CD8-positive, alpha-beta memory T cell (primary cell): ENCODE measurements at places on chromosomes 5 and 9. TPM values are rescaled to one million over a fixed set of nuclear protein-coding genes. Genes with fewer than 3 reads are reported as not detected.

DNA sequence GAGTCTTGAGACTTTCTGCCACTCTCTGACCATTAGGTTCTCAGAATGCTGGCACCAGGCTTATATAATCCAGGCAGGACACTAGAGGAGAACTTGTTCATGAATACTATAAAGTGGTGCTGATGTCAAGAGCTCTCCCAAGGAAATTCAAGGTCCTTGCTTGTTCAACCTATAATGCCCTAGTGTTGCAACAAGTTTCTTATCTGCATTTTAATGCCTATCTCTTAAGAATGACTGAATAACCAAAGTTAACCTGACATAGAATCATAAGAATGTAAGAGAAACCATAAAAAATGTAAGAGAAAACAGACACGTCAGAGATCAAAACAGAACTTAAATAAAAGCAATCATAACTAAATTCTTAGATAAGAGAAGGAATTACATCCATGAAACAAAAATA is 640.8 kb upstream of the SGCD start:
- no peak for DNase-seq

DNA sequence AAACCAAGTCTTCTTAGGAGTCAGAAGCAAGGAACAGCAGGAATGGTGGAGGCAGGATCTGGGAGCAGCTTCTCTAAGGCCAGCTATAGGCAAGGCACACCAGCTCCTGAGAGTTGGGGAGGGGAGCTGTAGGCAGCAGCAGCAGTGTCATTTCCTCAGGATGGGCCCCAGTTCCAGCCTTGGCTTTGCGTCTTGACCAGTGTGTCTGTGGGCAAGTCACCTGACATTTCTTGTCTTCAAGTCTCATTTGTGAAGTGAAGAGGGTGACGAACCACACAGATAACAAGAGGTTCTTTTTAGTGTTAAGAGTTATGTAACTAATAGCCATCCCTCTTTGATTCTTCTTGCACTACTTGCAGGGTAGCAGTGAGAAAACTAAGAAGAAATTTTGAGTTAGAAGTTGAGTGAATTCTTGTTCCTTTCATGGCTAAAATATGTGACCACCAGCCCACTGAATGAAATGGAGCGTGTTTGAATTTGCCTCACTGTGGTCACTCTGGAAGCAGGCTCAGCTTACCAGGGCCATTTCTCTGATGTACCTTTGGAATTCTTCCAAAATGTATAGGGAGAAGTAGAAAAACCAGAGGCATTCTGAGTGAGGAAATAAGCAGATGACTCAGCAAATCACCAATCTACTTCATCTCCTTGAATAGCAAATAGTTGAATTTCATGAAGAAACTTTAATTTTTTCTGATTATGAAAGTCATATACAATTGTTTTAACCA is 42.4 kb downstream of the RHOBTB3 start:
- DNase-seq, result no peak

Gene ST8SIA4
- total RNA-seq, result 56.9 TPM

Gene C9
- total RNA-seq, result not detected

GRCh38 chr9:35598866-35599590 is 6.0 kb upstream of the TESK1 start:
- DNase-seq, result no peak

GRCh38 chr9:91395106-91395552 is 28.5 kb downstream of the NFIL3 start:
- no peak for DNase-seq

DNA sequence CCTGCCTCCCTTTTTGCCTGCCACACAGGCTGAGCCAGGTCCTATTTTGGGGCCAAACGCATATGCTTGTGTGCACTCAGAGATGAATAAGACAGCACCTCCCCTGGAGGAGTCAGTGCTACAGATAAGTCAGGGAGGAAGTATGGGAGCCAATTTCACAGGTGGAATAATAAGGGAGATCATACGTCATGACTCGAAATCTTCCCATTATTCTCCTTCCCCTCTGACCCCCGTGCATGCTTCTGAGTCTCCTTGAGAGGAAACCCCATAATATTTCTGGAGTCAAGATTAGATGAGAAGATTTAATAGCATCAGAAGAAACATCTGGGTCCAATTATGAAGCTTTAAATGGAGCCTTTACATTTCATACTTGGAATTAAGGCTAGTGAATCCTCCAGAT is 15.1 kb upstream of the ZCCHC7 start:
- no peak for DNase-seq

Gene FIBCD1
- total RNA-seq, result not detected

GRCh38 chr5:75335486-75335885 is 1.5 kb upstream of the HMGCR start:
- no peak for DNase-seq
